Body of pancreas (tissue), 4 donors: ENCODE measurements at places on chromosomes 3 and 15. TPM values are rescaled to one million over a fixed set of nuclear protein-coding genes. Genes with fewer than 3 reads are reported as not detected.
A peak's percentile ranks its signal among the peaks of the same experiment; 100 is the strongest.

- DNase-seq = no peak
Measured at GRCh38 chr3:168312984-168313383, 217.3 kb upstream of the GOLIM4 start.

The PRR20G gene
- not detected for total RNA-seq

GRCh38 chr3:36741285-36741684 lies 23.1 kb downstream of the DCLK3 start:
- DNase-seq = no peak

DNA sequence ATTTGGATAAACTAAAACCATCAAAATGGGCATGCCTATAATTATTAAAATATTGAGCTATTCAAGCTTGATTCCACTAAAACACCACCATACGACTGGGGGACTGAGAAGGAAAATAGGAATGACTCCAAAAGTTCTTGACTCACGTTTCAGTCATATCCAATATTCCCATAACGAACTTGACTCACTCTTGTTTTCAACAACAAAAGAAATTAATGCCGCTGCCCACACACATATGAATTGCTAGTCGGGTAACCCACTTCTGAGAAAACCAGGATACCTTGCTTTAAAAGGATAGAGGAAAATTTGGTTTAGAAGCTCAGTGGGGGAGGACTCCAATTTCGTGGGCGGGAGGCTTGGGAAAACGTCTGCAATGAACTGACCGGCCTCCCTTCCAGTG lies 5.2 kb downstream of the HTR3C start:
- no peak for DNase-seq

The CADPS gene
- 67.6 TPM for total RNA-seq

The TEX264 gene
- 41.2 TPM for total RNA-seq

GRCh38 chr15:92012368-92012629 lies 158.8 kb downstream of the SLCO3A1 start:
- DNase-seq = no peak

DNA sequence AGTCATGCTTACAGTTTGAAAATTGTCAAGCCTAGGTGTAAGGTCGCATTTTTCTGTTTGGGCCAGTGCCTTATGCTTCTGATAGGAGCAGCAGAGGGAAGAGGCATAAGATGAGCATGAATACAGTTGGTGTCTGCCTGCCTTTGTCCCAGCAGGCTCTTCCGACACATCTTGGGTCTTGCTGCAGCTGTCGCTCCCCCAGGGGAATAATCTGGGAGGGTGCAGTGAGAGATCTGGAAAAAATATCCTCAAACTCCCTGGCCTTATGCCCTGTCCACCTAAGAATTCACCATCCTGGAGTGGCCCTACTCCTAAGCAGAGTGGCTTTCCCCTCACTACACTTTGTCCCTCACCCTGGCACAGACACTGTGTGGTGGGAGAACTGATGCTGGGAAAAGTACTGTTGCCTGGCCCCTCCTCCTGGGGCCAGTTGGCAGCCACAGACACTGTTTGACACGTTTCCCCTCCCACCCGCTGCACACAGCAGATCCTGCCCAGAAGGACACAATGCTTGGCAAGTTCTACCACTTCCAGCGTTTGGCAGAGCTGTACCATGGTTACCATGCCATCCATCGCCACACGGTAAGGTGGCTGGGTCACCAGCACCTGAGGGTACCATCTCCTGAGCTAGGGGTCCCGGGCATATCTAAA lies 21.1 kb upstream of the RHO start:
- no peak for DNase-seq

- no peak for DNase-seq
Measured at GRCh38 chr3:197270558-197271317, 27.7 kb downstream of the DLG1 start.

DNA sequence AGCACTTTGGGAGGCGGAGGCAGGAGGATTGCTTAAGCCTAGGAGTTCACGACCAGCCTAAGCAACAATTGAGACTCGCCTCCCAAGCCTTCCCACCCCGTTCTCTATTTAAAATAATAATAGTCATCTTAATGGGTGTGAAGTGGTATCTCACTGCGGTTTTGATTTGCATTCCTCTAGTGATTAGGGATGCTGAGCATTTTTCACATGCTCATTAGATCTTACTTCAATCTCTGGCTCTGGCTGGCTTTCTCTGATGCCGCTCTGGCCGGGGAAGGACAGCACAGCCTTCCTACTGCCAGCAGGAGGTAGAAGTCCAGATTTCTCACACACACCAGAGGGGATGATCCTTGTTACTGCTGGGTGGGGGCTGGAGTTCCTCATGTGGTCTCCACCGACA lies 7.4 kb upstream of the EIF4A2 start:
- no peak for DNase-seq

DNA sequence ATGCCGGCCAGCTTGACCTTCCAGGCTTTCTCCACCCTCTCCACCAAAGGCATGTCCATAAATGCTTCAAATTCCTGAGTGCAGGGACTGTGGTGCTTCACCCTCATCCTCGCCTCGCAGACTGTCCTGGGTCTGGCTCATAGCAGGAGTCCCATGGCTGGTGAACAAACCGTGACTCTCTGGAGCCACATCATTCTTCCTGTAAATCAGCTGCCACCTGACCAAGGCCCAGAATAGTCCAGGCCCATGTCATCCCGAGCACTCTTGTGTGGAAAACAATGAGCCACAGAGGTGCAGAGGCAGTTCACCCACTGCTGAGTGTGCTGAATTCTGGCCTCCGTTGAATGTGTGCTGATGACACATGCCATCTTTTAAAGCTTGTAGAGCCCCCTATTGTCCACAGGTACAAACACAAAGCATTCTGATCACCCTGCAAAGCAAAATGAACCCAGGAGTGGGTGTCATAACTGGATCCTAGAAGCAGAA lies 68.6 kb downstream of the ABHD5 start:
- DNase-seq = no peak

DNA sequence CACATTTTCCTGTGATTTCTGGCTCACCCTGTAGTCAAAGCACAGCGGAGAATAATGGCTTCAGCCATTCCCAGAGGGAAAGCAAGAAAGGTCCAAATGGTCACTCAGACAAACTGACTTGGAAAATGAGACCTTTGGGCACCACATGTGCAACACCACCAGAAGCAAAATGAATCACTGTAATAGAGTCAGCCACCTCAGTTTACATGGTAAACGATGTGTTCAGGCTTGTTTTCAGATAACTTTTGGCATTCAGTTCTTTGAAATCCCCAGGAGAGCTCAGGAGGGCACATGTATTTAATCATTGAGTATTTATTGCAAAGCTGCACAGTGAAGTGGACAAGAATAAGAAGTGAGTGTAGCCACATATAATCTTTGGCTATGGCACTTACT lies 38.4 kb upstream of the ALCAM start:
- no peak for DNase-seq

The CAPN7 gene
- total RNA-seq = 40.5 TPM

DNA sequence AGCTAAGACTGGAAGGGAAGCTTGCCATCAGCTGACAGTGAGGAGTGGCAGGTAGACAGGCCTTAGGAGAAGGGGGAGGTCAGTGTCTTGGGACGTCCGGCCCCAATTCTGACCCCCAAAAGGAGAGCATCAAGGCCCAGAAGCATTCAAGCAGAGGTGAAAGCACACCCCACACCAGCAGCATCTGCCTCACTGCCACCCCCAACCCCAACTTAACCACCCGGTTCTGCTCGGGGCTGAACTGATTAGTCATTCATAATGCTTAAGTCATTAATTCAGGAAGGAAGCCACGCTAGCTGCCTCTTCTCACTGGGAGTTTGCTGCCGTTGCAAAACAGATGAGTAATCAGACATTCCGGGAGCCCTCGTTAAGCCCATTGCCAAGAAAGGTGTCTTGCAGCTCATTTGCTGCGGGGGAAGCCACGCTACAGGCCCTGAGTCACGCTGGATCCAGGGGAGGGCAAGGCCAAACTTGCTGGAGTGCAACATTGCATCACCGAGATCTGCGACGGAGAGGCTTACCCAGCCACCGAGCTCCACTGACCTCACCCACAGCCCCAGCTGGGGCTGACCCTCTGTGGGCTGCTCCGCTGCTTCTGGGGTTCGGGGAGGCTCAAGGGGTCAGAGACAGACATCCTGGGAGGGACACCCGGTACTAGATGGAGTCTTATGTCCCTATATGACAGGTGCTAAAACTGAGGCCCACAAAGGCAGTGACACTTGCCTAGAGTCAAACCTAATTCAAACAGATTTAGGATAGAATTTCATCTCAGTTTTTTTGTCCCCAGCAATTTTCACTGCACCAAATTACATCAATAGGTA lies 46.4 kb upstream of the HES1 start:
- peak; percentile 66 for DNase-seq

- no peak for DNase-seq
Measured at GRCh38 chr3:14235003-14235911, 56.6 kb downstream of the LSM3 start.

GRCh38 chr15:36364377-36364776 lies 215.0 kb upstream of the CDIN1 start:
- DNase-seq = no peak

The MAP2K5 gene
- 10.9 TPM for total RNA-seq

DNA sequence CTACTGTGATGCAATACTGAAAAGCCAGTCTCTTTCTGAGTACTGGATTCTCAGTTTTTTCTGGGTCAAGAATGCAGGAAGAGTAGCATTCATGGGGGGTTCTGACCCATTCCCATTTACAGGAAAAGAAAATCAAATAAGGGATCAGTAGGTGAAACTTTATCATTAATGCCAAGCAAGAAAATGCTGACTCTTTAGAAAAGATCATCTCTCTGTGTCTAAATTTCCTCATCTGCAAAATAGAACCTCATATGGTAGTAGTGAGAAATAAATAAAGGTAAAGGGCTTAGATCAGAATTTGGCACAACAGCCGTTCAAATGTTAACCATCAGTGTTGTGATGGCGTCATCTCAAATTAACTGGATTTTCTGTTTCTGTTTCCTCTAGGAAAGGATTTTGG lies 807.6 kb upstream of the LMCD1 start:
- no peak for DNase-seq

The HTR3E gene
- not detected for total RNA-seq

GRCh38 chr3:32413845-32414521 lies 22.3 kb downstream of the CMTM7 start:
- no peak for DNase-seq

DNA sequence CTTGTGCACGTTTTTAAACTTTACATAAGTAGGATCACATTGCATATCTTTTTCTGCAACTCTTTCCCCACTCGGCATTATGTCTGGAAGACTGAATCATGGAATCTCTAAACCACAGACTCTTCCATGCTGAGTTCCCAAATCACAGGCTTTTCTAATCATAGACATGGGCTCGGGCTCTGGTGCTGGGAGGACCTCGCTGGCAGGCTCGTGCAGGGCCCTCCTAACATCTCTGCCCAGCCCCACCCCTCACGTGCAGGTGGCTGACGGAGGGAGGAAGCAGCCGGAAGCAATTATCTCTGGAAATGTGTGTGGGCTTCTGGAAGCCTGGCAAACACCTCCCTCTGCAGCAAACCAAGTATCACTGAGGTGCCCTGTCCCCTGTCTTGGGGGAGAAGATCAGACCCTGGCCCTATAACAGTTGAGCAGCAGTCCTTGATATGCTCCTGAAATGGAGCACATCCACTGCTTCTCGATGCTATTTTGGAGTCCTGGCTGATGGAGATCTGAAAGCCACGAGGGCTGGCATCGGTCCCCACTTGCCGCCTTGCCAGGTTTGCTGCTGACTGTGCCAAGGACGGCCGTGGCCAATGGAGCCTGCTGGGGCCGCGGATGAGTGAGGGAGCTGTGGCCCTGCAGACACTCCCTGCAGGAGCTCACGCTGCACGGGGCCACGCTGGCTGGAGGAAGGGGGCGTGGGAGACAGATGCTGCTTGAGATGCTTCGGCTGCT lies 4.4 kb upstream of the IQSEC1 start:
- peak; percentile 55 for DNase-seq

- DNase-seq = peak; percentile 73
Measured at GRCh38 chr15:90035095-90035839, 34.1 kb downstream of the ZNF710 start.

The FEZF2 gene
- total RNA-seq = not detected

The CHRNA5 gene
- total RNA-seq = not detected

DNA sequence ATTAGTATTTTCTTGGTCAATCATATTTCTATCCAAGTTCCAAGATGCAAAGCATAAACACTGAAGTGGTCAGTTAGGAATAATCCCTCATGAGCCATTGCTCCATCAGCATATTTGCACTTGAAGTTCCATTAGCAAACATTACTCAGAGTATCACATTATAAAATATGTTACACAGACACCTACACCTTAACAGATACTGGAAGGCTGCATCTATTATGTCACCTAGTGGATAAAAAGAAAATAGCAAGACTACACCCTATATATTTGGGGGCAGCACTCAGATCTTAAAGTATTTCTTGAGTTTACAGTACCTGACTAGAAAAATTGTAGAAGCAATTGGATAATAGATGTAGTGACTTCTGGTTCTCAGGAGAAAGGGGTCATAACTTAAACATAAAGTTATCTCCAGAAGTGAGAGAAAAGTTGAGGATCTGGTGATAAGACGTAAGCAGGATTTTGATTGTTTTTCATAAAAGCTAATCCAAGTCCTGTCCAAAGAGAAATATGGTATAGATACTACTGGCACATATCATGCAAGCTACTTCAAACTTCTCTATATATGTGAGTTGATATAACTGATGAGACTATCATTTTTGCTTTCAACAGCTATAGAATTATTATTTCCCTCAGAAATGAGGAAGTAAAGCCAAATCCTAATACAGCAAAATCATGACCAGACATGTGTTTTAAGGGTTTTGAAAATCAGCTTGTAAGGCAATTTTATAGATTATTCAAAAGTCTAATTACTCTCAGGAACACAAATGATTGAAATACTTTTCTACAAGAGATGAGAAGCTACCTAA lies 422.2 kb downstream of the GBE1 start:
- DNase-seq = no peak
